Esophagus squamous epithelium (tissue), 5 donors: ENCODE measurements at places on chromosomes 3 and 15. TPM values are rescaled to one million over a fixed set of nuclear protein-coding genes. Genes with fewer than 3 reads are reported as not detected.

Gene LRRIQ4
- total RNA-seq: not detected

Gene CHDH
- 0.92 TPM for total RNA-seq

Gene WDR49
- 7.4 TPM for total RNA-seq

Gene MELTF
- 3.2 TPM for total RNA-seq

Gene CCDC39
- total RNA-seq: not detected

Gene GOLGA6D
- not detected for total RNA-seq

Gene MEF2A
- total RNA-seq: 19.2 TPM

Gene LRRK1
- 10.3 TPM for total RNA-seq

Gene ATRIP
- total RNA-seq: 8.2 TPM

Gene SYNPR
- not detected for total RNA-seq

Gene ATP1B3
- total RNA-seq: 61.0 TPM

Gene SPINK8
- total RNA-seq: not detected

Gene ROBO1
- total RNA-seq: 37.3 TPM

Gene WDR53
- 4.8 TPM for total RNA-seq

Gene ARHGEF26
- total RNA-seq: 6.8 TPM

Gene RPN1
- total RNA-seq: 228 TPM

Gene DPPA2
- total RNA-seq: not detected

Gene PYGO1
- total RNA-seq: 1.3 TPM

Gene IL17RD
- 5.5 TPM for total RNA-seq

Gene MGLL
- total RNA-seq: 146 TPM

Gene POPDC2
- total RNA-seq: not detected

Gene PIERCE2
- not detected for total RNA-seq

Gene PLSCR5
- total RNA-seq: not detected

Gene SLC24A5
- not detected for total RNA-seq

Gene CD276
- 12.9 TPM for total RNA-seq
